ENCODE measurements at places on chromosomes 2 and 18. TPM values are rescaled to one million over a fixed set of nuclear protein-coding genes. Genes with fewer than 3 reads are reported as not detected.

Gene CCL20
- 2.0 TPM for total RNA-seq

Gene ACADL
- 4.0 TPM for total RNA-seq

Gene WDCP
- 8.5 TPM for total RNA-seq

Gene DNAJC5G
- total RNA-seq = not detected

Gene HOXD12
- not detected for total RNA-seq

Gene ALKAL2
- 11.0 TPM for total RNA-seq

Gene TACR1
- total RNA-seq = 3.9 TPM

Gene IGFBP2
- 7.5 TPM for total RNA-seq

Gene CFC1
- total RNA-seq = not detected

GRCh38 chr2:201432038-201432620 is 19.1 kb downstream of the TRAK2 start:
- peaks cover 22% of the 10 kb centered on the region for H3K4me1 ChIP-seq
- no peak for DNase-seq
- no peaks in the 10 kb centered on the region for H3K27me3 ChIP-seq
- H3K36me3 ChIP-seq = no peaks in the 10 kb centered on the region
- H3K4me3 ChIP-seq = no peak overlapping the region

DNA sequence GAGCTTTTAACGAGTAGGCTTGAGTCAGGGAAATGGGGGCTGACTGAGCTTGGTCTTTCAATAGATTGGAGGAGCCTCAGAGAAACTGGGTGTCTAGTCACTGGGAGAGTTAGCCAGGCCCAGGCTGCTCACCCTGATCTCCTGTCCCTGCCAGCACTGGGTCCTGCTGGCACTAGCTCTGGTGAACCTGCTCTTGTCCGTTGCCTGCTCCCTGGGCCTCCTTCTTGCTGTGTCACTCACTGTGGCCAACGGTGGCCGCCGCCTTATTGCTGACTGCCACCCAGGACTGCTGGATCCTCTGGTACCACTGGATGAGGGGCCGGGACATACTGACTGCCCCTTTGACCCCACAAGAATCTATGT is 720 bp downstream of the KRTCAP3 start:
- no peak for DNase-seq
- H3K36me3 ChIP-seq = peaks cover 50% of the 10 kb centered on the region
- peak overlapping the region; percentile 42 for H3K27ac ChIP-seq
- H3K27me3 ChIP-seq = no peaks in the 10 kb centered on the region

GRCh38 chr2:236993-237539 is 26.8 kb downstream of the SH3YL1 start:
- H3K36me3 ChIP-seq = peaks cover 25% of the 10 kb centered on the region
- H3K4me3 ChIP-seq = no peak overlapping the region
- no peak for DNase-seq
- no peak overlapping the region for H3K27ac ChIP-seq
- H3K4me1 ChIP-seq = no peaks in the 10 kb centered on the region

- H3K4me1 ChIP-seq = no peaks in the 10 kb centered on the region
- H3K4me3 ChIP-seq = no peak overlapping the region
- DNase-seq = no peak
- no peaks in the 10 kb centered on the region for H3K27me3 ChIP-seq
- H3K36me3 ChIP-seq = no peaks in the 10 kb centered on the region
- H3K27ac ChIP-seq = no peak overlapping the region
Observed at GRCh38 chr2:122191331-122191730, 435.9 kb downstream of the TSN start.

GRCh38 chr18:35770376-35771014 is 189.0 kb downstream of the GALNT1 start:
- H3K4me3 ChIP-seq = no peak overlapping the region
- H3K36me3 ChIP-seq = no peaks in the 10 kb centered on the region
- no peaks in the 10 kb centered on the region for H3K4me1 ChIP-seq
- H3K27me3 ChIP-seq = no peaks in the 10 kb centered on the region
- no peak for DNase-seq
- no peak overlapping the region for H3K27ac ChIP-seq

DNA sequence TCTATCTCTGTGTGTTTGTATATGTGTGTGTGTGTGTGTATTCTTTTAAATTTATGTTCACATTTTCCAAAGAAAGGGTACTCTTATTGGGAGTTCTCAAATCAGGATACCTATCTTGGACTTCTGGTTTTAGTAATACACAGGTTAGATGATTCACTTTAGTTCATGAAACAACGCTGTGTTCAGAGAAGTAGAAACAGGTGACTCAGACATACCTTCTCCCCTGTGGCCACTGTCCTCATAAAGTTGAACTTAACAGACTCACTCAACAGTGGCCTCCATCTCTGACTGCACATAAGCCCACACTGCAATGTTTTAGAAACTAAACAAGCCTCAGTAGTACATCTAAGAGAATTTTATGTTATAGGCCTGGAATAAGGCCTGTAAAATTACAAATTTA is 566.6 kb upstream of the VRK2 start:
- no peaks in the 10 kb centered on the region for H3K27me3 ChIP-seq
- no peaks in the 10 kb centered on the region for H3K36me3 ChIP-seq
- no peaks in the 10 kb centered on the region for H3K4me1 ChIP-seq
- H3K27ac ChIP-seq = no peak overlapping the region

DNA sequence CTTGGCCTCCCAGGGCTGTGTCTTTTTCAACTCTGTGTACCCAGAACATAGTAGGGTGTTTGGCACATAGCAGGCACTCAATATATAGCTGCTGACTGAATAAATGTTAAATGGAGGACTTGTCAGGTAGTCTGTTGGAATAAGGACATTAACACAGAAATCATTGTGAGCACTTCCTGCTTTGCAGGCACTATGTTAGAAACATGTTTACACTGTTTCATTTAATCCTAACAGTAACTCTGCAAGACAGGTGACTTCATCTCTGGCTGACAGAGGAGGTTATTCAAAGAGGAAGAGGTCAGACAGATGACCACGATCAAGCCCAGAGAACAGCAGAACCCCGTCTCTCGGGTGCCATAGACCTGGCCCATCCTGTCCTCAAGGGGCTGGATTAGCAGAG is 28.0 kb upstream of the PIEZO2 start:
- no peak overlapping the region for H3K4me3 ChIP-seq
- no peaks in the 10 kb centered on the region for H3K36me3 ChIP-seq
- H3K4me1 ChIP-seq = peaks cover 19% of the 10 kb centered on the region
- H3K27ac ChIP-seq = no peak overlapping the region
- no peak for DNase-seq

DNA sequence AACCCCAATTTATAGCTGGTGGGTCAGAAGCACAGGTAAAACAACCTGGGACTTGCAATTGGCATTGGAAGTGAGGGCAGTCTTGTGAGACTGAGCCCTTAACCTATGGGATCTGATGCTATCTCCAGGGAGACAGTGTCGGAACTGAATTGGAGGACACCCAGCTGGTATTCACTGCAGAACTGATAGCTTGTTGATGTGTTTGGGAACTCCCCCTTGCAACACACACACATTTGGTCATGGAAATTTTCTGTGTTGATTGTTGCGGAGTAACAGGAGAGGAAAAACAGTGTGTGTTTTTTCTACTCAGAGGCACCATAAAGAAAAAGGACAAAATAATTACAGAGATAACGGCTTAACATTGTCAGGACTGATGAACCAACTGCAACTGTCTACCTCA is 16.1 kb downstream of the TPGS2 start:
- DNase-seq = no peak
- H3K27ac ChIP-seq = no peak overlapping the region
- H3K4me3 ChIP-seq = no peak overlapping the region
- H3K4me1 ChIP-seq = peaks cover 4% of the 10 kb centered on the region
- H3K36me3 ChIP-seq = peaks cover 22% of the 10 kb centered on the region
- no peaks in the 10 kb centered on the region for H3K27me3 ChIP-seq

DNA sequence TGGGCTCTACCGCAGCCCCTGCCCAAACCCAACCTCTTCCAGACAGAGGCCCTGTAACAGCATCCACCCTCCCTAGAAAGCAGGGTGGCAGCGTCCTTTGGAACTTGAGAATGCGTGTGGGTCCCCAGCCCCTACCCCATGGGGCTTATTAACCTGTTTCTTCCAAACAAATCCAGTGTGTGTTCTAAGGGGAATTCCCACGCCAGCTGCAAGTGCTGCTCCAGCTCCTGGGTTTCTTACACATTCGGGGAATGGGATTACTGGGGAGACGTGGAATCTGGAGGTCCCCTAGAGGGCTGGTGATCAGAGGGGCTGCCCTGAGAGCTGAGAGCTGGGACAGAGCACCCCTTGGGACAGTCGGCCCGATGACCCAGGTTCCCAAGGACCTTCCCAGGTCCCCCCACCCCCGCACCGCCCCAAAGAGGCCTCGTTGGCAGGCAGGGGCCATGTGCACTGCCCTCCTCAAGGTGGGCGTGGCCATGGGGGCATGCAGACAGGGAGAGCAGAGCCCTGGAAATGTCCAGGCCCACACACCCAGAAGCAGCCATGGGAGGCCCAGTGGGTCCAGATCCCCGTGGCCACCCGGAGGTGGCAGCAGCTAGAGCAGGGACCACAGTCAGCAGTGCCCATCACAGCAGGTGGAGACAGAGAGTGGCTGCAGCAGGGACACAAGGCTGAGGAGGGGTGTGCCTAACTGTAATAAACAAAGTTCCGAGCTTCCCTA is 18.8 kb upstream of the TEX44 start:
- H3K4me3 ChIP-seq = no peak overlapping the region
- peaks cover 4% of the 10 kb centered on the region for H3K4me1 ChIP-seq
- H3K27ac ChIP-seq = no peak overlapping the region
- H3K36me3 ChIP-seq = no peaks in the 10 kb centered on the region

GRCh38 chr2:110858135-110858725 is 125.9 kb downstream of the ACOXL start:
- no peak for DNase-seq
- H3K4me3 ChIP-seq = no peak overlapping the region
- H3K4me1 ChIP-seq = no peaks in the 10 kb centered on the region
- H3K36me3 ChIP-seq = no peaks in the 10 kb centered on the region
- no peak overlapping the region for H3K27ac ChIP-seq

GRCh38 chr2:3078684-3079083 is 298.9 kb downstream of the EIPR1 start:
- H3K27me3 ChIP-seq = no peaks in the 10 kb centered on the region
- H3K4me3 ChIP-seq = no peak overlapping the region
- no peaks in the 10 kb centered on the region for H3K4me1 ChIP-seq
- no peak for DNase-seq
- no peak overlapping the region for H3K27ac ChIP-seq

DNA sequence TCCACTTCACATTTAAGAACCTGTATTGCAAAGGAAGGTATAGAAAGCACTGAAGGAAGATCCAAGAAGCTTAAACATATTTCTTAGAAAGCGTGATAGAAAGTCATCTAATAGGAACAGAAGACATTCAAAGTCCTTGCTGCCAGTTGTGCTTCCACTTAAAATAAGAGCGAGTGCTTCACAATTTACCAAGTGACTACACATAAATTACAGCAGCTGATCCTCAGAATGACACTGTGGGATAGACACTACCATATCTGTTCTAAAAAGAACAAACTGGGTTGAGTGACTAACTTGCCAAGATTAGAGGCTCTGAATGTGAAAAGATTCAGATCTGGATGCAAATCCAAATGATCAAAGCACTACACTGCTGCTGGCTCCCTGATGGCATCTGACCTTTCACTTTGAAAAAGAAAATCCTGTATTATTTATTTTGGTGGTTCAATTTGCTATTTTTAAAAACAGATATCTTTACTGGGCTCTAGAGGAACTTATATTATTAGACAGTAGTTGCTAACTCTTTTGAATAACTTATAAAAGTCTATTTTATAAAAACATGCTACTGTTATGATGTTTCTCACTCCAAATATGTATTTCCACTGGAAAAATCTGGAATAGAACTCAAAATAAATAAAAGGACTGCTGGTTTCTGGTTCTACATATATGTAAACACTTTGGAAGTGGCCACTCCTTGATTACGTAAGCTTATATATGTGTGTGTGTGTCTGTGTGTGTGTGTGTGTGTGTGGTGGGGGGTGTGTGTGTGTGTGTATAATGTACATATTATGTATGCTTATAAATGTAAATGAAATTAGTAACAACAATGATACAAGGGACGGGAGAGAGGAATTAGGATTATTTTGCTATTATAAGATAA is 57.4 kb downstream of the KIDINS220 start:
- H3K27me3 ChIP-seq = no peaks in the 10 kb centered on the region
- H3K36me3 ChIP-seq = peaks cover 51% of the 10 kb centered on the region
- no peaks in the 10 kb centered on the region for H3K4me1 ChIP-seq
